ENCODE measurements at places on chromosomes 11 and 22. TPM values are rescaled to one million over a fixed set of nuclear protein-coding genes. Genes with fewer than 3 reads are reported as not detected.

- peaks cover 2% of the 10 kb centered on the region for H3K36me3 ChIP-seq
- H3K27me3 ChIP-seq: no peaks in the 10 kb centered on the region
- no peak for DNase-seq
- H3K27ac ChIP-seq: no peak overlapping the region
- no peak overlapping the region for H3K4me3 ChIP-seq
- peaks cover 54% of the 10 kb centered on the region for H3K4me1 ChIP-seq
Measured at GRCh38 chr22:21571679-21572078, 4.2 kb downstream of the UBE2L3 start.

DNA sequence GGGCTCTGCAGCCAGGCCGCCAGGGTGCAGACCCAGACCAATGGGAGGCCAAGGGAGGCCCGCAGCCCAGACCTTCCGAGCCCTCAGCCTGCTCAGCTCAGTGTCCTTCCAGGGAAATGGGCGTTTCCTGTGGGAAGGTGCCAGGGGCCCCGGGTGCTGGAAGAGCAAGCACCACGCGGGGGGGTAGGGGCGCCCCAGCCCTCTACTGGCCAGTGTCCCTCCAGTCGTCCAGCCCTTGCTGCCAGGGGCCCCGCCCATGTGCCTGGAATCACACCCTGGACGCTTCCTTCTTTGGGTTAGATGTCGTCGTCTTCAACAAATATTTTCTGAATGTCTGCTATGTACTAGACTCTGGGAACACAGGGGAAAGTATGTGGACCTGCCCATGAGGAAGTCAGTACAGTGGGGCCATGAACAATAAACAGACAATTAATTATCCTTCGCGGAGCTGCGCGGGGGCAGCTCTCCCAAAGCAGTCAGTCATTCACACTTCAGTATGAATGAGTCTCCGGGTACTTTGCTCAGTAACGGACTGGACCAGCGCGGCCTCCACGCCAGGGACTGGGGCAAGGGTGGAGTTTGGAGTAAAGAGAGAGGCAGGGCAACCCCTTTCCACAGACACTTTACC is 60.2 kb downstream of the CDKN1C start:
- H3K4me1 ChIP-seq: peaks cover 32% of the 10 kb centered on the region
- DNase-seq: no peak
- peak overlapping the region; percentile 87 for H3K27ac ChIP-seq
- H3K4me3 ChIP-seq: no peak overlapping the region

DNA sequence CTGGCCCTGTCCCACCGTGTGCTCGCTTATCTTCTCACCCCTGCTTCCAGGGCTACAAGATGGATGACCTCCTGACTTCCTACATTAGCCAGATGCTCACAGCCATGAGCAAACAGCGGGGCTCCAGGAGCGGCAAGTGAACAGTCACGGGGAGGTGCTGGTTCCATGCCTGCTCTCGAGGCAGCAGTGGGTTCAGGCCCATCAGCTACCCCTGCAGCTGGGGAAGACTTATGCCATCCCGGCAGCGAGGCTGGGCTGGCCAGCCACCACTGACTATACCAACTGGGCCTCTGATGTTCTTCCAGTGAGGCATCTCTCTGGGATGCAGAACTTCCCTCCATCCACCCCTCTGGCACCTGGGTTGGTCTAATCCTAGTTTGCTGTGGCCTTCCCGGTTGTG is 86.5 kb downstream of the MYO7A start:
- H3K4me3 ChIP-seq: no peak overlapping the region
- H3K27me3 ChIP-seq: peaks cover 29% of the 10 kb centered on the region
- H3K36me3 ChIP-seq: no peaks in the 10 kb centered on the region
- no peak overlapping the region for H3K27ac ChIP-seq
- DNase-seq: peak; percentile 73

- peaks cover 16% of the 10 kb centered on the region for H3K27me3 ChIP-seq
- H3K4me1 ChIP-seq: peaks cover 11% of the 10 kb centered on the region
- H3K36me3 ChIP-seq: no peaks in the 10 kb centered on the region
Measured at GRCh38 chr11:76408171-76408965, 27.2 kb downstream of the GVQW3 start.

Gene THAP7
- total RNA-seq: 27.0 TPM

Gene TYR
- not detected for total RNA-seq

- peaks cover 41% of the 10 kb centered on the region for H3K36me3 ChIP-seq
- H3K4me3 ChIP-seq: no peak overlapping the region
- no peak for DNase-seq
- H3K27me3 ChIP-seq: no peaks in the 10 kb centered on the region
Measured at GRCh38 chr22:45742866-45743450, 71.3 kb downstream of the ATXN10 start.

DNA sequence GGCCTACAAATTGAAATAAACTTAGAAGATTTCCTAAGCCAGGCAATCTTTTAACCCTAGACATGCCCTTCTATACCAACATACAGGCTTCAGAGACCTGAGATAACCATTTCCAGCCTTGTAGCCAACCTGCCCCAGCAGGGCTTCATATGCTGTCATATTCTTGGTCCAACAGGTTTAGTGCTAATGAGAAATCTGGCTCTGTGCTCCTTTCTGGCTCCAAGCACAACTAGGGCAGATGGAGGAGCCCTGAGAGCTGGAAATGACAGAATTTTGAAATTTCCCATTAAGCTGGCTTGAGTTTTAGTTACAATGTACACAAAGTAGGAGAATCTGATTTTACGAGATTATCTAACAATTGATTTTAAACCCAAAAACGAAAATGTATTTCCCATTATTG is 323.0 kb upstream of the CCDC90B start:
- H3K4me3 ChIP-seq: no peak overlapping the region
- no peaks in the 10 kb centered on the region for H3K4me1 ChIP-seq
- H3K27me3 ChIP-seq: peaks cover 6% of the 10 kb centered on the region
- no peak for DNase-seq
- H3K36me3 ChIP-seq: no peaks in the 10 kb centered on the region
- H3K27ac ChIP-seq: no peak overlapping the region

DNA sequence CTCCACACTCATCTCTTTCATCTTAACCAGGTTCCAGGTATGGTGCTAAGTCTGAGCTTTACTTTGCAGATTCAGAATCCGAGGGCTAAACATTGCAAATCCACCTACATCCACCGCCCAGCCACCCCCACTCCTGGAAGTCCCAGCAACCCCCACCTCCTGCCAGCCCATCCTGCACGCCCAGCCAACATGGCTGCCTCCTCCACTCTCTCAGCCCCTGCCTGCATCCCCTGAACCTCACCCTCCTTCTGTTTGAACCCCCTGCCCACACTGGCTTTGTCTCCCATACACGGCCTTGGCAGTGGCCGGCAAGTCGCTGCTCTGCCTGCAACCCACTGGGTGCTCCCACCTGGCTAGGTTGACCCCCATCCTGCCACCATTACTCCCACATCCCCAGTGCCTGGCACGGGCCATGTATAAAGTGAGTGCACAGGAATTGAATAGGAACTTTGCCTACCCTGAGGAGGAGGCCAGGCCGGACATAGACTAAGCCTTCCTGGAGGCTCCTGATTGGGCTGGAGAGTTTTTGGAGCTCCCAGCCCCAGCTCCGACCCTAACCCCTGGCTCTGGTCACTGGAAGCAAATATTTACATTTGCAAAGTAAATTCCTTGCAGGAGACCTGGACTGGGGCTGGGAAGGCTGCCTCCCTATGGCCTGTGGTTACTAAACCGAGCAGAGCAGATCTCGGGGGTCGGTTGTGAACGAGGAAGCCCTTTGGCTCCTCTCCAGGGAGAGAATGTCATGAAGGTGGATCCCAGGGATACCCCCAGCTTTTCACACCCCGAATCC is 14.4 kb downstream of the EMID1 start:
- H3K4me3 ChIP-seq: no peak overlapping the region
- no peak for DNase-seq
- H3K27ac ChIP-seq: no peak overlapping the region

DNA sequence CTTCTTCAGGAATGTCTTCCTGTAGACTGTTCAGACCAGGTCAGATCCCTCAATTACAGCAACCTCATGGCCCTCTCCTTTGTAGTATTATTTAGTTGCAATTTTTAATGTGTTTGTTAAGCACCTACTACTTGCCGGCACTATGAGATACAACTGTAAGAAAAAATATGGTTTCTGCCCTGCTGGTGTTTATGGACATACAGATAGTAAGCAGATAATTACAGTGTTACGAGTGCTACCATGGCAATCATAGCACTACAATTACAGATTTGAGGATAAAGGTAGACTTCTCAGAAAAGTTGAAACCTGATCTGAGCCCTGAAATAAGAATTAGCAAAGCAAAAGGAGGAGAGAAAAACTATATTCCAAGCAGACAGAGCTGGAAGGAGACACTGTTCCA is 2.8 kb downstream of the LRRC51 start:
- H3K27ac ChIP-seq: no peak overlapping the region
- peaks cover 7% of the 10 kb centered on the region for H3K36me3 ChIP-seq
- no peak for DNase-seq
- H3K4me3 ChIP-seq: no peak overlapping the region

DNA sequence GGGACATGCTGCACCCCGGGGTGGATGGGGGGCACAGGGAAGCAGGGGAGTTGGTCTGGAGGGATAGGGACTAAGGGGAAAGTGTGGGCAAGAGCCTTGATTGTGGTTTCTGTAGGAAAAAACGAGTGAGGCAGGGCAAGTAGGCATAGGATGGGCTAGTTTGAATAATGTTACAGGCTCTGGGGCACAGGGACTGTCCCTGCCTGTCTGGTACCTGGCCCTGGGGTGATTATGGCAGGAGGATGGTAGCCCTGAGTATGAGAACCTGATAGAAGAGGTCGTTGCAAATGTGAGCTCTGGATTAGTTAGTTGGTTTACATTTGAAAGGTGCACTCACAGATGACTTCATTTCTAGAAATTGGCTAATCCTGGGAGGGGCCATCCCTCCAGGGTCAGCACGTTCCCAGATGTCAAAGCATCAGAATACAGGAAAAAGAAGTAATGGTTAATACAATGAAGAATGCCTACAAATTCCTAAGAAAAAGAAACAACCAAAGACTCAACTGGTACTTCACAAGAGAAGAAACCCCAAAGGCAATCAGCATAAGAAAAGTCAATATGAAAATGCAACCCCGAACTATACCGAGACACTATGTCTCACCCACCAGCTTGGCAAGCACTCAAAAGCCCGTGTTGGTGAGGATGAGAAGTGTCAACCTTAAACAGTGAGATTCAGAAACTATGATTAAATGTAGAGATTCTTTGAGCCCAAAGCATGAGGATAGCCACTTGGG is 11.3 kb upstream of the SMIM38 start:
- peaks cover 9% of the 10 kb centered on the region for H3K4me1 ChIP-seq
- peaks cover 11% of the 10 kb centered on the region for H3K36me3 ChIP-seq
- H3K27me3 ChIP-seq: no peaks in the 10 kb centered on the region
- DNase-seq: no peak

Gene MISFA
- 3.0 TPM for total RNA-seq

DNA sequence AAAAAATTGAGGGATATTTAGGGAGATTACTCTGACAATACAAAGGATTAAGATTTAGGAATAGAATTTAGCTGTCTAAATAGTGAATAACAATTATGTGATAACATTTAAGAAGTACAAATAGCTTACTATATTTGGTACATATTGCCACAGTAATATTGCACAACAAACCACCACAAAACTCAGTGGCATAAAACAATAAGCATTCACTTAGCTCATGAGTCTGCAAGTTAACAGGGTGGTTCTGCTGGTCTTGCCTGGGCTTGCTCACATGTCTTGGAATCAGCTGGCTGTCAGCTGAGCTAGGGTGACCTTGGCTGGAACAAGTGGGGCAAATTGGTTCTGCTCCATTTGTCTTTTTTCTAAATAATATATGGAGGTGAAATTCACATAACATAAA is 115.1 kb downstream of the DCDC1 start:
- H3K36me3 ChIP-seq: no peaks in the 10 kb centered on the region
- no peaks in the 10 kb centered on the region for H3K4me1 ChIP-seq
- no peak overlapping the region for H3K27ac ChIP-seq
- no peak for DNase-seq
- H3K27me3 ChIP-seq: peaks cover 7% of the 10 kb centered on the region

- H3K36me3 ChIP-seq: no peaks in the 10 kb centered on the region
- peaks cover 2% of the 10 kb centered on the region for H3K4me1 ChIP-seq
- no peak overlapping the region for H3K4me3 ChIP-seq
- H3K27ac ChIP-seq: no peak overlapping the region
- no peak for DNase-seq
- H3K27me3 ChIP-seq: peaks cover 2% of the 10 kb centered on the region
Measured at GRCh38 chr11:112650527-112650926, 310.7 kb upstream of the NCAM1 start.

Gene C22orf31
- total RNA-seq: not detected

- H3K27ac ChIP-seq: peak overlapping the region; percentile 65
- DNase-seq: no peak
- H3K4me3 ChIP-seq: no peak overlapping the region
- H3K4me1 ChIP-seq: peaks cover 19% of the 10 kb centered on the region
Measured at GRCh38 chr11:101786916-101787315, 127.9 kb upstream of the CEP126 start.

- no peak overlapping the region for H3K27ac ChIP-seq
- no peak overlapping the region for H3K4me3 ChIP-seq
- no peaks in the 10 kb centered on the region for H3K36me3 ChIP-seq
- peaks cover 8% of the 10 kb centered on the region for H3K4me1 ChIP-seq
- DNase-seq: no peak
Measured at GRCh38 chr22:37043828-37044538, 7.6 kb upstream of the KCTD17 start.

- no peak for DNase-seq
- H3K36me3 ChIP-seq: peaks cover 18% of the 10 kb centered on the region
- no peaks in the 10 kb centered on the region for H3K27me3 ChIP-seq
- peaks cover 62% of the 10 kb centered on the region for H3K4me1 ChIP-seq
- H3K27ac ChIP-seq: peak overlapping the region; percentile 82
Measured at GRCh38 chr22:24407278-24407665, 20.1 kb upstream of the ADORA2A start.

Gene PKDREJ
- 0.05 TPM for total RNA-seq

DNA sequence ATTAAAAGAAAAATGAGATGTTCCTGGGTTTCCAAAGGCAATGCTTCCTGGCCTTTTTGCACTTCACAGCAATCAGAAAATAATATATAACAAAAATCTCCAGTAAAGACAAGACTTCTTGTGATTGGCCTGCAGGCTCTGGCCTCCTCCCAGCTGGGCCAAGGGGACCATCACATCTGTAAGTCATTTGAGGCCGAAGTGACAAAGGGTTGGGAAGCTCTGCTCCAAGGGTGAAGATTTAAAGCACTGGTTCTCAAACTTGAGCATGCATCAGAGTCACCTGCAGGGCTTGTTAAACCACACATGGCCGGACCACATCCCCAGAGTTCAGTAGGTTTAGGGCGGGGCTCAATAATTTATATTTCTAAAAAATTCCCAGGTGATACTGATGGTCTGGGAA is 32.1 kb downstream of the ARFGAP2 start:
- no peak overlapping the region for H3K27ac ChIP-seq
- no peaks in the 10 kb centered on the region for H3K27me3 ChIP-seq
- H3K4me1 ChIP-seq: peaks cover 21% of the 10 kb centered on the region

- no peaks in the 10 kb centered on the region for H3K27me3 ChIP-seq
- no peak overlapping the region for H3K27ac ChIP-seq
- H3K4me1 ChIP-seq: no peaks in the 10 kb centered on the region
- DNase-seq: no peak
- H3K36me3 ChIP-seq: no peaks in the 10 kb centered on the region
Measured at GRCh38 chr11:70625582-70626518, 227.5 kb downstream of the CTTN start.

GRCh38 chr22:27724709-27725108 is 76.8 kb downstream of the MN1 start:
- H3K4me3 ChIP-seq: no peak overlapping the region
- H3K36me3 ChIP-seq: no peaks in the 10 kb centered on the region
- H3K27me3 ChIP-seq: no peaks in the 10 kb centered on the region
- peak overlapping the region; percentile 88 for H3K27ac ChIP-seq

Gene TP53AIP1
- not detected for total RNA-seq

Gene OR10D3
- not detected for total RNA-seq

Gene DEPDC5
- 30.7 TPM for total RNA-seq
